Urinary bladder (tissue), 4 donors: ENCODE measurements at places on chromosomes 5 and 9.

DNA sequence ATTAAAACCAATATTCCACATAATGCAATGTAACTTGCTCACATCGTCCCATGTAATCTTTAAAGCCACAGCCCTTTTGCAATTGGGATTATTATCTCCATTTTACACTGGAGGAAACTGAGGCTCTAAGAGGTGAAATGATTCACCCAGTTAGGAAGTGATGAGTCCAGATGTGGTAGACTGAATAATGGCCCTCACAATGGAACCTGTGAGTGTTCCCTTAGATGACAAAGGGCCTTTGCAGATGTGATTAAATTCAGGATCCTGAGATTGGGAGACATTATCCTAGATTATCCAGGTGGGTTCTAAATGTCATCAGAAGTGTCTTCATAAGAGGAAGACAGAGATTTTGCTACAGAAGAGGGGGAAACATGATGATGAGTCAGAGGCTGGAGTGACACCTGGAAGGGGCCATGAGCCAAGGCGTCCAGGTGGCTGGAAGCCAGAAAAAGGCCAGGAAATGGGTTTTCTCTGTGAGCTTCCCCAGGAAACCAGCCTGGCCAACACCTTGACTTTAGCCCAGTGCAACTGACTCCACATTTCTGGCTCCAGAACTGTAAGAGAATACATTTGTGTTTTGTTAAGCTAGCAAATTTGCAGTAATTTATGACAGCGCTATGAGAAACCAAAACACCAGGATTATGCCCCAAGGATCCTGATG is 139.1 kb downstream of the KCNIP1 start:
- DNase-seq, result no peak

GRCh38 chr5:99639905-99640304 is 711.1 kb upstream of the CHD1 start:
- no peak for DNase-seq

GRCh38 chr9:13896922-13897835 is 416.8 kb downstream of the NFIB start:
- no peak for DNase-seq

GRCh38 chr9:89911721-89912604 is 307.2 kb downstream of the GADD45G start:
- no peak for DNase-seq

DNA sequence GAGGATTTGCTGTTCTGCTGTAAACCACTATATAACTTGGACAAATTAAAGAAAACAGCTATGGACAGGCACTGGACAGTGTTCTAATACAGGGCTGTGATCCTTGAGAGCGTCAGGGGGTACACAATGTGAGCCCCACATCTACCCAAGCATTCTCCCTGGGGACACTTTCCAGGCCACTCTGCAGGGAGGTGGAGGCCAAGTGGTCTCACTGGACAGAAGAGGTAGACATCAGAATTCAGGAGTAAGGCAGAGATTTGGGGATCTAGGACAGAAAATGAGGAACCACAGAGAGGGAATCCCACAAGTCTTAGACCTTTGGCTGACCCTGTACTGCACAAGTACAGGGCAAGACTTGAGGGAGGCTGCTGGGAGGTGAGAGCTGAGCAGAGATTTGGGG is 3.8 kb upstream of the IGFBPL1 start:
- no peak for DNase-seq

GRCh38 chr9:13502484-13502883 is 223.0 kb upstream of the MPDZ start:
- no peak for DNase-seq

DNA sequence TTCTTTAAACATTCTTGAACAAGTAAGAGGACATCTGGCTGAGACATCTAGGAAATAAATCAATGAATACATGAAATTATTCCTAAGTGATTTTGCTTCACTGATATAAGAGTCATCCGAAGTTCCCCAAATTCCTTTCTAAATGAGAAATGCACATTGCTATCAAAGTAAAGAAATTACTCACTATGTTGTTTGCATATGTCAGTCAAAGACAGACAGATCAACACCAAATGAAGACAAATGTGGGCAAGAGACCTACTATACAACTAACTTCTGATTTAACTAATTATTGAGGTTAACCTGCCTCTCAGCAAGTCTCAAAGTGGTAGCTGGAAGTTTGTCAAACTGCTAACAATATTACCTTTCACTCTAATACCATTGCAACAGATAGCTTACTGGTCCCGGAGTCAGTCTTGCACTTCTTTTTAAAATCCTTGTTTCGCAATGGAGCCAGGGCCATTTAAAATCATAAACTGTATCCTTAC is 13.2 kb downstream of the TUT7 start:
- no peak for DNase-seq

DNA sequence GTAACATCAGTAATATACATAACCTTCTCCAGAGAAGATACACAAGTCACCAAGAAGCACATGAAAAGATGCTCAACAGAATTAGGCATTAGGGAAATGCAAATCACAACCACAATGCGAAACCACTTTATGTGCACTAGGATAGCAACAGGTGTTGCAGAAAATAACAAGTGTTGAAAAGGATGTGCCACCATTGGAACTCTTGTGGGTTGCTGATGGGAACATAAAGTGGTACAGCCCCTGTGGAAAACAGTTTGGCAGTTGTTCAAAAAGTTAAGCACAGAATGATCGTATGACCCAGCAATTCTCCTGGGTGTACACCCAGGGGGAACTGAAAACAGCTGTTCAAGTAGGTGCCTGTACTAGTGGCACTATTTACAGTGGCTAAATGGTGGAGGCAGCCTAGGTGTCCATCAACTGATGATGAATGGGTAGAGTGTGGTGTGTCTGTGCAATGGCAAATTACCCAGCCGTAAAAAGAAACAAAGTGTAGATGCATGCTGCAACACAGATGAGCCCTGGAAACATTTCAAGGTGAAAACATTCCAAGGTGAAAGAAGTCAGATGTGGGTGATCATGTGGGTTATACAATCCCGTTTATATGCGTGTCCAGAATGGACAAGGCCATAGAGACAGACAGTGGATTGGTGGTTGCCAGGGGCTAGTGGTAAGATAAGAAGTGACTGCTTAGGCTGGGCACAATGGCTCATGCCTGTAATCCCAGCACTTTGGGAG is 27.2 kb downstream of the CCDC69 start:
- no peak for DNase-seq

GRCh38 chr5:137630972-137631370 is 104.9 kb downstream of the KLHL3 start:
- DNase-seq, result no peak
